Caki2 (cell line): ENCODE measurements at places on chromosomes 16 and 17. TPM values are rescaled to one million over a fixed set of nuclear protein-coding genes. Genes with fewer than 3 reads are reported as not detected.

Gene HASPIN
- total RNA-seq, result 9.4 and 9.9 TPM in 2 replicates

Gene CDH1
- total RNA-seq, result 0.03 TPM in 1 of 2 replicates, not detected in the other

Gene MYL11
- total RNA-seq, result not detected in 2 replicates

Gene CCL5
- 16.0 and 21.5 TPM in 2 replicates for total RNA-seq

Gene KRT24
- not detected in 2 replicates for total RNA-seq

Gene CFDP1
- total RNA-seq, result 34.9 and 64.6 TPM in 2 replicates

Gene CDK5R1
- 0.87 and 4.5 TPM in 2 replicates for total RNA-seq

Gene FAM20A
- total RNA-seq, result not detected in 2 replicates
